Left cardiac atrium (tissue), 4 donors: ENCODE measurements at places on chromosomes 5 and 9. TPM values are rescaled to one million over a fixed set of nuclear protein-coding genes. Genes with fewer than 3 reads are reported as not detected.

- DNase-seq: peak; percentile 26
These were observed 151.8 kb upstream of the VLDLR start for GRCh38 chr9:2469681-2470221.

The SEMA5A gene
- 19.7 TPM for total RNA-seq

GRCh38 chr5:56183506-56183905 lies 49.6 kb downstream of the ANKRD55 start:
- DNase-seq: no peak

DNA sequence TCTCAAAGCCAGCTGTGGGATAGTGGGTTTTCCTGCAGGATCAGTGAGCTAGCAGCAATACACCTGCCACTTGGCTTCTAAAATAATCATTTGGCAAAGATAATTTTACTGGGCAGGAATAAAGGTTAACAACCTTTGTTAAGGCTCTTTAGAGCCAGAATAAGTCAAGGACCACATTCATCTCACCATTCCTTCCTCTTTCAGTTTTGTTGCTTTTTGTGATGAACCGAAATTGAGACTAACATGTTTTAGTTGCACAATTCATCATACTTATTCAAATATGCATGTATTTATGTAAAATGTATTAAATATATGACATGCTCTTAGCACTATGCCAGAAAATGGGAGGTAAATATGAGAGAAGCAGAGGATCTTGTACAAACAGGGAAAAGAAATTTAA lies 824.4 kb upstream of the TYRP1 start:
- DNase-seq: no peak

The MTRR gene
- total RNA-seq: 27.8 TPM

The SLC45A2 gene
- total RNA-seq: 0.16 TPM

GRCh38 chr9:124595743-124596142 lies 88.5 kb upstream of the NR5A1 start:
- DNase-seq: no peak

DNA sequence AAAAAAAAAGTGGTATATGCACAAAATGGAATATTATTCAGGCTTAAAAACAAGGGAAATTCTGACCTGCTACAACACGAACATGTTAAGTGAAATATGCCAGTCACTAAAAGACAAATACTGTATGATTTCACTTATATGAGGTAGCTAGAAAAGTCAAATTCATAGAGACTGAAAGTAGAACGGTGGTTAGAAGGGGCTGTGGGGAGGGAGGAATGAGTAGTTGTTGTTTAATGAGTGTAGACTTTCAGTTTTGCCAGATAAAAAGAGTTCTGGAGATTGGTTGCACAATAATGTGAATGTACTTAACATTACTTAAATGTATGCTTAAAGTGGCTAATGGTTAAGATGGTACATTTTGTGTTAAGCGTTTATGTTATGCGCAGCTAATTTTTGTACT lies 79.5 kb upstream of the IL12B start:
- no peak for DNase-seq

- no peak for DNase-seq
These were observed 15.1 kb downstream of the TCF7 start for GRCh38 chr5:134129411-134130238.
